Common myeloid progenitor, CD34-positive (primary cell): ENCODE measurements at places on chromosomes 2 and 18.

GRCh38 chr2:10504370-10504993 is 56.4 kb upstream of the ODC1 start:
- DNase-seq, result no peak

DNA sequence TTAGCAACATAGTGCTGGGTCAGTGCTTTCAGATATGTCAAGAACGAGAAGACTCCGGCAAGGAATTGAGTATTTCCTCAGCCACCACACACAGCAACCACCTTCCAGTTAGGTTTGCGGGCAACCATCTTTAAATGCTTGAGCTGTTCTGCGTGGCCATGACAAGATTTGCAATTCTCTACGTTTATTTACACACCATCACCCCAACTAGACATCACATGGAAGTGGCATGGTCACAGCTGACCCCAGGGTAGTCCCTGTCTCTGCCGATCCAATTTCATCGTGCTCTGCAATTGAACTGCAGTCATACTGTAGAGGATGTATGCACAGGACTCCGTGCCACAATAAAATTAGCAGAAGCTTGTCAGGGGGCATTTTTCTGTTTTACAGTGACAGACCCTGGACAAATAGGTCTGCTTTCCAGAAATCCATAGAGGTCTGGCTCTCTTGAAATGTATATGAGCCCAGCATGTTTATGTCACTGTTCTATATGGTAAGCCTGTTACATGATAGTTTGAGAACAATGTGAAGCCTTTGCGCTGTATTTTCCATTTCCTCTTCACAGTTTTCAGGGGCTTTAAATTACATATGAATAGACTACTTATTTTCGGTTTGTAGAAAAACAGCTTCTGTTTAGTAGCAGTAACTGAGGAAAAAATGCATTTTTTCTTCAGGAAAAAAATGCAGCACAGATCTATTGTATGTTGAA is 605.2 kb downstream of the NR4A2 start:
- DNase-seq, result peak; percentile 10

GRCh38 chr2:239943991-239944631 is 81.0 kb downstream of the NDUFA10 start:
- no peak for DNase-seq

GRCh38 chr2:66771359-66771976 is 336.5 kb downstream of the MEIS1 start:
- no peak for DNase-seq

DNA sequence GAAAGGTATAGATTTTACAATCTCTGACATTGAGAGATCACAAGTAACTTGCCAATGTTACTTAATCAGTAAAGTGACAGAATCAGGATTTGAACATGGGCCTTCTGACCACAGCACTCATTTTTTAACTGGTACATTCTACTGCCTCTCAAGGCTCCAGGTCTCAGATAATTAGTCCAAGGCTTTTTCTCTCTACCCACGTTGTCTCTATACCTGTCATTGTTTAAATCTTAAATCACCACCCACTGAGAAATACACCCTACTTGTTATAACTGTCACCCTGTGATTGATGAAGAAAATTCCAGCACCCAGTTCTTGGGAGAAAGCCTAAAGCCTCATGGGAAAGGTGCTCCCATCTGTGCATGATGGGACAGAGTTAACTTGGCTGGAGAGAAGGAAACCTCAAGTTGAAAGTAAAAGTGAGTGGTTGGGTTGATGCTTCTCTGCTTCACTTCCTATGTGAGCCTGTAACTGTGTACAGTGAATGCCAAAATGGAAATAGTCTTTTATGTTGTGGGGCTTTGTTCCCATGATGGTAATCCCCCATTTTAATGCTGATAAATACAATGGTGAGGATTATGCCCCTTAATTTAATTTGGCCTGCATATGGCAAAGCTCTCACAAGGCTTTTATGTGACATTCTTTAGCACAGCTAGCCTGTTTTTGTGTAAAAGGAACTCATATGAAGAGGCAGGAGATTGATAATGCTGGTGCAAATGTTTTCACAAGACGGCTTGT is 190.1 kb upstream of the SP5 start:
- no peak for DNase-seq

- DNase-seq, result peak; percentile 13
These were observed 310.2 kb upstream of the NRP2 start for GRCh38 chr2:205372141-205372540.

DNA sequence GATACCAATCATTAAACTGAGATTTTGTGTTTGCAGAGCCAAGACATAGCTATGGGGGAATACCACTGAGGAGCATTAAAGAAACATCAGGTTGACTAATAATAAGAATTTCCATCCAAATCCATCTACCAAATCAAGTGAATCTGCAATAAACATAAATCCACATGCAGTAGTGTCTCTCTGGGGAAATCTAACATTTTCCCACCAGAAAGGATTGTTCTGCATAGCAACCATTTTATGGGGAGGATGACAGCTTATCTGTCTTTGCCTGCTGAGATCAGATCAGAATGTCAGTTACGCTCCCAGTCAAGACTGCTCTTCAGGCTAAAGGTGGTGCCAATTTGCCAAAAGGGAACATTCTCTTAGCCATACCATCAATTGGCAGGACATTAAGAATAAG is 1098.9 kb upstream of the CHAC2 start:
- no peak for DNase-seq

DNA sequence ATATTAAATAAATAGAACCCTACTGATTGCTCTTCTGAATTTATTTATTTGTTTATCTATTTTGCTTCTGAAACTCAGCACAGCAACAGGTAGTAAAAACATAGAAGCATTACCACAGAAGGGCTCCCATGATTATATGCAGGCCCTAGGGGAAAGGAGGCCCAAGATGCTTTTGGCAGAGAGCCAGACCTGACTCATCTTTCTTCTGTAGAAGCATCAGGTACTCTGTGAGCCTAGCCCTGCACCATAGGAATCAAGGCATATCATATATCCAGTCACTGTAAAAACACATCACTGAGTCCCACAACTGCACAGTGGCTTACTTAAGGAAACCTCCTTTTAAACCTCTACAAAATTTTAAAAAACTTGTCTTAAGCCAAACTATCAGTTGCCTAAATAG is 1.8 kb downstream of the SCN9A start:
- peak; percentile 17 for DNase-seq

GRCh38 chr2:55902971-55903370 is 20.6 kb downstream of the EFEMP1 start:
- no peak for DNase-seq

- DNase-seq, result no peak
These were observed 373.6 kb downstream of the DCDC2C start for GRCh38 chr2:4077017-4077416.

- DNase-seq, result no peak
These were observed 107.2 kb downstream of the FAM168B start for GRCh38 chr2:130985831-130986649.

- DNase-seq, result no peak
These were observed 1389.7 kb downstream of the DSC3 start for GRCh38 chr18:29652797-29653196.

DNA sequence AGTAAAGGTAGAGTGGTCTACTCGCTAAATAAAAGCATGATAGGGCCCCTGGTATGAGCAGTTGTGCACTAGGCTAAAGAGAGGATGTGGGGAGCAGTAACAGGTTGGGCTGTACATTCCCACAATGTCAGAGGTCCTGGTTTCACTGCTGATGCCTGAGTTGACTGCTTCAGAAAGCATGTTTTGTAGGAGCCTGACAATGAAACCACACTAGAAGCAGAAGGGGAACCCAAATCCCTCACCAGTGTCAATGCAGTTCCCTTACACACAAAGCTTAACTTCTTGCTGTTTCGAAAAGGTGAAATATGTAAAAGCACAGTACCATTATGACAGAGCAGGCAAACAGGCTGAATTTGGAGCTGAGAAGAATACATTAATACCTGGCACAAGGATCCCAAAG is 291.7 kb upstream of the KYNU start:
- DNase-seq, result no peak

DNA sequence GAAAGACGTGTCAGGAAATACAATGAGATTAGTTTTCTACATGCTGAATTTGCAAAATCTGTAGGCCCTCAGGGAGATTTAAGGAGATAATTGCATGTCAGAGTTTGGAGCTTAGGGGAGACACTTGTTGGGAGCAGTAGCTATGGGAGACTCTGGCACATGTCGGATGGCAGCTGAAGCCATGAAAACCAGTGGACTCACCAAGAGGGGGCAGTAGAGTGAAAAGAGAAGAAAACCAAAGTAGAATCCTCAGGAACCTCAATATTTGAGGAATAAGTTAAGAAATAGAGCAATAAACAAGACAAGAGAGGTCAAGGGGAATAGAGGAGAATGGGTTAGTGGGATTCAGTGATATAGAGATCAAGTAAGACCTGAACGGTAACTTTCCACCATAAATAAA is 24.8 kb downstream of the RUFY4 start:
- DNase-seq, result no peak

DNA sequence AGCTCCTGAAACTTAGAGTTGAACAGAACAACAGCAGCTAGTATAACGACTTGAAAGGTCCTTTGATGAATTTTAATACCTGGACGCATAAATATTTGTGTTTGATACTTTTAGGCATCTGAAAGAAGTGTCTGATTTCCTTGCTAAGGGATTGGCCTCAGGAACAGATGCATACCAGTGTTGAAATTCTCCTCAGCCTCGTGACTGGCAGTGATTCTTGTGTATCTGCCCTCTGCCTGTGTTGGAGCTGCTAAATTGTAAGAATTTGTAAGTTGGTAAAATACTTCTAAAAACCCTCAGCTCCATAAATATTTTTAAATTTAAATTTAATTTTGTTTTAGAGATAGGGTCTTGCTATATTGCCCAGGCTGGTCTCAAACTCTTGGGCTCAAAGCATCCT is 22.4 kb upstream of the SCYGR1 start:
- DNase-seq, result no peak

DNA sequence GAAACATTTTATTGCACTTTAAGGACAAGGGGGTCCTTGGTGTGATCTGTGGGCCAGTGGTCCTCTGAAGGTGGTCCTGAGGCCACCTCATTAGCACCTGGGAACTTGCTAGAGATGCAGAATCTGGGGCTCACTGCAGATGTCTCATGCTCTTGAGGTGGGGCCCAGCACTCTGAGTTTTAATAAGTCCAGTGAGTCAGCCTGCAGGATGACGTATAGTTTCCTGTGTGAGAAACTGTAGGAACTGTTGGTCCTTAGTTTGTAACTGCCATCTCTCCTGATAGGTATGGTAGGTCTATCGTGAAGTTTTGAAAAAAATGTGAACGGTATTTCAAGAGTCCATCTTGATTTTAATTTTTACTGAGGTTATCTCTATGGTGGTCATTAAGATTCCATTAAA is 2.8 kb downstream of the TRPM8 start:
- no peak for DNase-seq

DNA sequence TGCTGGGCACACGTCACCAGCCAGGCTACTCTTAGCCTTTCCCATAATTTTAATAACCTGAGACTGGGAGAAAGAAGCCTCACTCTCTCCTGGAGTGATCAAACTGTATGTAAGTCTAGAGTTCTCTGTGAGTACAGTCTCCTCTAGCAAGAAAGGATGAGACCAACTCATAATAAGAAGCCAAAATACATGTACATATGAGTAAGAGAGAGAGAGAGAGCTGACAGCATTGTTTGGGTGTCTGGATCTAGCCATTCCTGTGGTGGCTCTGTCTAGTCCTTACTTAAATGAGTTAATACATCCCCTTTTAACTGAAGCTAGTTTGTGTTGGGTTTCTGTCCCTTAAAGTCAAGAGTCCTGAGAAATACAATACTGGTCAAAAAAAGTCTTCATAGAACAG is 26.0 kb upstream of the ANXA4 start:
- DNase-seq, result no peak

DNA sequence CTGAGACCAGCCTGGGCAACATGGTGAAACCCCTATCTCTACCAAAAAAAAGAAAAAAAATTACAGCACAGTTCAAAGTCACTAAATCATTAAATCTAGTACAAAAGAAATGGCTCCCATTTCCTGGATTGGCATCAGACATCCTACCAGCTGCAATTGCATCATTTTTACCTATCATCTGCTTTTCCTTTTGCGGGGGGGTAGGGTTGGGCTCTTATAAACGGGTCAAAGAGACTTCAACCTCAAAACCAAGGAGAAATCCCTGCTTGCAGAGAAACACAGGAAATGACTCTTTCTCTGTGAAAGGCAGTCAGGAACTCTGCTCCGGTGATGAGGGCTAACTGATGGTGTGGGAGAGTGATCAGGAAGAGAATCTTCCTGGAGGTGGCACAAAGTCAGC is 45.3 kb upstream of the RFX8 start:
- DNase-seq, result peak; percentile 8

DNA sequence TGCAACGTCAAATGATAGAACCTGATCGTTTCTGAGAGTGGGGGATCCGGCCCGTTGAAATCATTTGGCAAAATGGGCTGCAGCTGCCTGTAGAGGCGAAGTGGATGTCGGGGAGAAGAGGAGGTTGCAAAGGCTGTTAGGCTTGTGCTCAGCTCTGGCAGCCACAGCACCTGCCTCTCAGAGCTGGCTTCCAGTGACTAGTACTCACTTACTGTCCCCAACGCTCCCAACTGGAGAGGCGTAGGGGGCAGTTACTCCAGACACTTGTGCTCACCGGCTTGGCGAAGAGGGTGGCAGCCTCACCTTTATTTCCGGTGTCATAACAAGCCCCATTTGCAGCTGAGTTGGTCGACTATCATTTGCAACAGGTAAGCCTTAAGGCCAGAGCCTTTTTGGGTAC is 37.9 kb downstream of the NCK2 start:
- DNase-seq, result no peak

DNA sequence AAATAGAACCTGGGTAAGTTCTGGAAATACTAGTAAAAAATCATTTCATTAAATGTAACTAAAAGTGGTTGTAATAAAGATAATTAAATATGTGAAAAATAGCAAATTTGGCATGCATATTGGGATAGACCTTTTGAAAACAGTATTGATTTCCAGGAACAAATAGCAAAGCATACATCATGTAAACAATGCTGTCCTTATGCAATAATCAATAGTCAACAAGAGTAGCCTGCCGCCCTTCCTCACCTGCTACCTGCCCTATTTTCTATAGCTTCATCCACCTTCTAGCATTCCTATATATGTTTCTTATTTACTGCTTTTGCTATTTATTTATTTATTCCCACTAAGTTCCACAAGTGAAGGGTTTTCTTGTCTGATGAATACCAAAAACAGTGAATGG is 35.1 kb upstream of the KYNU start:
- no peak for DNase-seq

- DNase-seq, result no peak
These were observed 1009.9 kb upstream of the NXPH2 start for GRCh38 chr2:139790136-139790535.

- DNase-seq, result no peak
These were observed 85.2 kb downstream of the HS1BP3 start for GRCh38 chr2:20565623-20566236.

DNA sequence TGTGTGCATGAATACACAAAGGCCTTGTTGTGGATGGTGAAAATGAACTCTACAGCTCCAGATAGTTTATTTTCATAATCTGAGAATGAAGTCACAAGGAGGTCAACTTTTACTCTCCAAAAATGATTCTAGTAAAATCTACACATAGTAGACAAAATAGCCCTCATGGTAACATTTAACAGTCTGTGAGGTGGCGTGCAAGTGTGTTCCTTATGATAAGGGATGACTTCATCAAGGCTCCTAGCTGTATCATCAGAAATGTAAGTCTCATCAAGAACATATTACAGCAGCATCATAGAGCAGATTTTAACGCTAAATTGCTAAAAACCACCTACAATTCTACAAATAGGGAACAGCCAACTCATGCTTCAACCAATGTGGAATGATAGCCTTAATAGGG is 72.3 kb upstream of the RIOK3 start:
- DNase-seq, result no peak

GRCh38 chr2:161233858-161234431 is 73.7 kb downstream of the TANK start:
- no peak for DNase-seq
